COR-L47 (cell line): ENCODE measurements at places on chromosomes 5 and 9.

DNA sequence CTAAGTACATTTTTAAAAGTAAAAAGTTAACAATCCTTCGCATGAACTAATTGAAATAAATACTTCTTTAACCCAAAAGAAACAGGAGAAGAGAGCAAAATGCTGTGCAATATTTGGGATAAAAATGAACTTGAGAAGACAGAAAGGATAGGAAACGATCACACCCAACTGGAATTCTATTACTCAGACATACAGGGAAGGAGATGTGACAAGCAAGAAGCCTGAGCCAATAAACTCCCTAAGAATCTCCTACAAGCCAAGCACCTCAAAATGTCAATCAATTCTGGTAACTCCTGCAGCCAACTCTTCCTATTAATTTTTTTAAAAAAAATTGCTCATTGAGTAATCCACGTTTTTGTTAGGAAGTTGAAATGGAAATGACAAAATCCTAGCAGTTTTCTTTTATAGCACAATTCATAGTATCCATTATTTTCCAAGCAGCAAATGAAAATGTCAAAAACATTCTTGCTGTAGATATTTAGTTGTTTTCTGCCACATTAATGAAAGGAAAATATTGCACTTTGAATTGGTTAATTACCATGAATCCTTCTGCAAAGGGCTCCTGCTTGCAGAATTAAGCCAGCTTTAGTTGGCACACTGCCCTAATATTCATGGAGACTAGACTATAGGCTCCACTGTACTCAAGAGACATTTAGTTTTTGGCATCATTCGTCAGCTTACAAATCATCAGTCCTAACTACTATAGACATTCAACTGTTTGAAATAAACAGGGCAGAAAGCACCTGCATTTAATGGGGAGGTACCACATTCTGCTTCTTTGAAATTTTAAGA lies 89.0 kb downstream of the RFX3 start:
- DNase-seq = peak; percentile 77

DNA sequence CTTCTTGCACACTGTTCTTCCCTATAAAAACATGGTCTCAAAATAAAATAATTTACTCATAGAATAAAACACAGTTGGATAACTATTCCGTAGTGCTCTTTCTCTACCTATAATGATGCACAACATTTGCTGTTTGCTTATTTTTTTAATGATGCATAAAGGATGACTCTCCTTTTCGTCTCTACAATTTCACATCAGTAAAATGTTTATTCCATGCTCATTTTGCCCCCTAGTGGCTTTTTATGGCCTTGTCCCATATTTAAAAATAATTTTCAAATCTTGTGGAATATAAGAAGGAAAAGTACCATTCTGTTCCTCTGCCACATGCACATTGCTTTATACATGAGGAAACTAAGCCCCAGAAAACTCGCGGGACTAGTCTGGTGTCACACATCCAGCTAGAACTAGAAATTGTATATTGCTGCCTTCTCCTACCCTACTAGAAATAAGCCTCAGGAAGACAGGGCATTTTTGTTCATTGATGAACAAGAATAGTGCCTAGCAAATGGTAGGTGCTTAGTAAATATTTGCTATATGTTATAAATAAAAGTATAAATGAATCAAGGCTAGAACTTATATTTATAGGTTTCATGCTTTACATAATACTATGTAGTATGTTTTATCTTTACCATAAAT lies 12.7 kb downstream of the KCTD16 start:
- no peak for DNase-seq

- peak; percentile 62 for DNase-seq
Measured at GRCh38 chr9:97501177-97501971, at the start of gene TMOD1. Gene TMOD1 (plus strand): TSS chr9:97501666. CDS start chr9:97524189, 22,523 bp downstream.

GRCh38 chr5:7894860-7895259 lies 25.9 kb downstream of the MTRR start:
- DNase-seq = no peak

- DNase-seq = no peak
Measured at GRCh38 chr5:97022898-97023297, 87.0 kb downstream of the LNPEP start.

- DNase-seq = no peak
Measured at GRCh38 chr9:110521206-110521605, 58.3 kb downstream of the SVEP1 start.

DNA sequence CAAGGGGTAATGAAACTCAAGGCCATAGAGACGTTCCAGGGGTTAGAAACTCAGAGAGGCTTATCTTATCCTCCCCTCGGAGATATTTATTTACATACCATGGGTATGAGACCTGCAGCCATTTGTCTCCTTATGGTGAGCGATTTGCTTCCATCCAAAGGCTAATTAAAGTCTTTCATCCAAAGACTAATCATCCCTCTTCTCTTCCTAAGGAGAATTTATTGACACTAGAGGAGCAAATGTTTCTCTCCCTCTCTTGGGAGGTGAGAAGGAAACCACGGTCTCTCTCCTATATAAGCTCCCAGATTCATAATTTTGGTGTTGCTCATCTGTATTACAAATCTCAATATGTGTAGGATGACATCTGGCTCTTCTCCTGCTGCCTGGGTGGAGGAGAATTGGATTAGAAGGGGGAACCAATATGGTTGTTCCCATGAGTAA lies 31.0 kb upstream of the RPS23 start:
- no peak for DNase-seq

GRCh38 chr9:37732952-37733351 lies 20.7 kb upstream of the TRMT10B start:
- DNase-seq = no peak

GRCh38 chr9:68955330-68955729 lies 58.6 kb downstream of the PRKACG start:
- DNase-seq = no peak

DNA sequence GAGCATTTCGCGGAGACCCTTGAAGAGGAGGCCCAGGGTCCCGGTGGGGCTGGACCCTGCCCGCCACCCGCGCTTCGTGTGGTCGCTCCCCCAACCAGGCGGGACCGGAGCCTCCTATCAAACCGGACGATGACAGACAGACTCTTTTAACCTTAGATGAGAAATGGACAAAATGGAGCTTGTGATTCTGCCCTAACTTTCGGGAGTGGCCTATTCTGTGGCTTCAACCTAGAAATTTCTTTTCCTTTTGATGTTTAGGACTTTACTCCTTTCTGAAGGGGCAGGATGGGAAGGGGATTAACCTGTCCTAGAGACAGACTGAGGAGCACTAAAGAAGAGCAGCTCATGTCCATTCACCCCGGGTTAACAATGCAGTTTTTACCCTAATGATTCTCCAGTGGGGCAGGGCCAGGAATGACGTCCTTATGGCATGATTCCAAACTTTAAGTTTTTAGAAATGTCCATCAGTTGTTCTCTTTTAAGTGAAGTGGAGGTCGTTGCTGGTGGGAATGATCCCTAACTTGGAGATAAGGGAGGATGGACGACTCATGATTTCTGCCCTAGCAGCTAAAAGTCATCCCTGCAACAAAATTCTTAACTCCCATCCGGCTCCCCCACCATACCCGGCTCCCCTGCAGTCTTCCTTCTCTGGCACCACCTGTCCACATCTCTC lies 1.0 kb downstream of the NIPSNAP3A start:
- DNase-seq = no peak

- peak; percentile 37 for DNase-seq
Measured at GRCh38 chr5:133149345-133149744, 97.5 kb downstream of the HSPA4 start.

DNA sequence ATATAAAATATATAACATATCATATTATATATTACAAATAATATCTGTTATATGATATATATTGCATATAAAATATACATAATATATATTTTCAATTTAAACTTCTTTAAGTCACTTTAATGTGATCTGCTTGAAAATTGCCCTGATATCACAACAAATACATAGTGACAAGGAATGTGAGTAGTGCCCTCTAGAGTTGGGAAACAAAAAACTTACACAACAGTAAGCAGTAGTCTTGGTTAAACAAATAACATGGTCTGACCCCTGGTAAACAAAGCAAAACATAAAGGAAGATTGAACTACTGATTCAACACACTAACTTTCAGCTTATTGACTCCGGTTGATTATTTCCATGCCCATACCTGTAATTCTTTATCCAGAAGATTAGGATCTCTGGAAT lies 188.3 kb upstream of the NMUR2 start:
- DNase-seq = no peak

DNA sequence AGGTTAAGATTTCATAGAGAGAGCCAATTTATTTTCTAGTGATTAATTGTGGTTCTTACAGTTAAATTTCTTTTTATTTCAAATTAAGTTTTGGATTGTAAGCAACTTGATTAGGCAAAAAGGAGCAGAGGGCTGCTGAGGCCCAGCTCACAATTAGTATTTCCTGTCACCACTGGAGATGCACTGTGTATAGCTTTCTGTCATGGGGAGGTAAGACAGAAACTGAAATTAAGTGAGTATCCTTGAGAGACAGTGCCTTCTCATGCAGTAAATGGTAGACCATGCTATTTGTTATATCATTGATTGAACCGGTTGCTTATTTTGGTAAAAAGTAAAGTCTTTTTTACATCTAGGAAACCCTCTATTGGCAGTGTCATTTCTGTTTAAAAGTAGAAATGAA lies 190.7 kb downstream of the CCDC171 start:
- no peak for DNase-seq

DNA sequence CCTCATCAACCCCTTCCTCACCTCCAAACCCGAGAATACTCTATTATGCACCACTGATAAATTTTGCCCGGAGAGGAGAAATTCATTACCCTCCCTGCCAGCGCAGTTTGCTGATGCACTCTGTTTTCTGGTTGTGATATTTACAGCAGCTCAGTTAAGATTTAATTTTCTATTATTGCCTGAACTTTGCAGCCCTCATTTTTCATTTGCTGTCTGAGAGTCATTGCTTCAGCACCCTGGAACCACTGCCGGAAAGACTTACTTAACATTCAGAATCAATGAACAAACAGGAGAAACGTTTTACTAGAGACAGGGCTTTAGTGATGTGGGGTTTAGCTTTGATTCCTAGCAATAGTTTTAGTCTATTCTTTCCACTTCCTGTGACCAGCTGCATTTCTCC lies 56.7 kb upstream of the MAMDC2 start:
- no peak for DNase-seq

DNA sequence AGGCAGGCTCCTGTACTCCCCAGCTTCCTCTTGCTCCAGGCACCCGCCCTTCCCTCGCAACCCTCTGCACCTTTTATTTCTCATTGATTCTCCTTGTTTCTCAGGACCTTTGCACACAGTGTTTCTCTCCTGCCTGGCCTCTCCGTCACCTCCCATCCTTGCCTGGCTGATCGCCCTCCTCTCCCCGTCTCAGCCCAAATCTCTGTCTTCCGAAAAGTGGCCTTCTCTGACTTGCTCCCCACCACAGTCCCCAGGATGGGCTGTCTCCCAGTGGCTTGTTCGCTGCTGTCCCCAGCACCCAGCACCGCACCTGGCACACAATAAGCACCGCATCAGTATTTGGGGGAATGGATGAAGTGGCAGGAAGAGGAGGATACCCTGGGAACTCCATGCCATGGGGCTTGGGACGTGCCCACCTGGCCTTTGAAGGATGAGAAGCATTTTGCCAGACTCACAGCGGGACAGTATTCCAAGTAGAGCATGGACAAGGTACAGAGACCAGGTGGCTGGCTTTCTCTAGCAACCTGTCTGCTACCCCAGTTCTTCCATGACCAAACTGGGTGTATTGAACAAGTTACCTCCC lies 62.5 kb downstream of the LMX1B start:
- no peak for DNase-seq

GRCh38 chr9:83219154-83219923 lies 156.4 kb upstream of the RASEF start:
- peak; percentile 87 for DNase-seq

- no peak for DNase-seq
Measured at GRCh38 chr5:149014571-149015031, 48.3 kb downstream of the SH3TC2 start.

- no peak for DNase-seq
Measured at GRCh38 chr9:83234541-83234940, 171.6 kb upstream of the RASEF start.

GRCh38 chr5:160259341-160259740 lies 30.0 kb downstream of the FABP6 start:
- DNase-seq = no peak

- no peak for DNase-seq
Measured at GRCh38 chr9:94870793-94871558, 144.5 kb downstream of the AOPEP start.

DNA sequence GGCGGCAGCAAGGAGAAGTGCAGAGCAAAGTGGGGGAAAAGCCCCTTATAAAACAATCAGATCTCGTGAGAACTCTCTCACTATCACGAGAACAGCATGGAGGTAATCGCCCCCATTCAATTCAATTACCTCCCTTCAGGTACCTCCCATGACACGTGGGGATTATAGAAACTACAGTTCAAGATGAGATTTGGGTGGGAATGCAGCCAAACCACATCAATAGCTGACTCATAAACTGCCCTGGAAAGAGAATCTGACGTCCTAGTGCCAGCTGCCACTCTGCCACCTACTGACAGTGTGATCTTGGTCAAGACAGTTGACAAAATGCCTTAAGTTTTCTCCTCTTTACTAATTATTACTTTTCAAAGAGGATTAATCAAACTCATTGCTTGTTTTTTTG lies 128.3 kb downstream of the GPBP1 start:
- no peak for DNase-seq

DNA sequence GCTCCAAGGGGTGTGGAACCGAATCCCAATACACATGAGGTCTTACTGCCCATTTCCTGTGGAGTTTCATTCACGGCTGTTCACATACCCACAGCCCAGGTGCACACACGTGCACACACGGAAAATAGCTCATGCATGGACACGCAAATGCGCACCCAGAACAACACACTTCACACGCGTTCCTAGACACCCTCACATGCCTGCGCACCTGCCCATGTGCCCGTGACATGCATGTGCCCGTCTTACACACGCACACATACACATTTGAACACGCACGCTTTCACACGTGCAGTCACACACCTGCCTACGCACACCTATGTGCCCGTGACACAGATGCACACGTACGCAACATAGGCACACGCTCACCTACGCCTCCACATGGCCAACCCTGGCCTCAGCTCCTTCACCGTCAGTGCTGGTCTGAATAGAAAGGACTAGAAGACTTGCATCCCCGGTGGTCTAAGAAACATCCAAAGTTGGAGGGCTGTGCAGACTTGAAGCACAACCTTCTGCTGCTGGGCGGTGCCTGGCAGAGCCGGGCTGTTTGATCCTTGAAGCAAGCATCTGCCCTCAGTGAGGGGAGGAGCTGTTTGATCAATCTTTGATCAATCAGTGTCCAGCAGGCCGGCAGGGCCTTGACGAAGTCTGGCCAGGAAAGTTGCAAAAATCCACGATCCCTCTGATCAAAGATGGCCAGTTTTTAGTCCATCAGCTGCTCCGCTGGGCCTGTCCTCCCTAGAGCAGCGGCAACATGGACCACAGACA lies 164.7 kb downstream of the OLFM1 start:
- DNase-seq = no peak

DNA sequence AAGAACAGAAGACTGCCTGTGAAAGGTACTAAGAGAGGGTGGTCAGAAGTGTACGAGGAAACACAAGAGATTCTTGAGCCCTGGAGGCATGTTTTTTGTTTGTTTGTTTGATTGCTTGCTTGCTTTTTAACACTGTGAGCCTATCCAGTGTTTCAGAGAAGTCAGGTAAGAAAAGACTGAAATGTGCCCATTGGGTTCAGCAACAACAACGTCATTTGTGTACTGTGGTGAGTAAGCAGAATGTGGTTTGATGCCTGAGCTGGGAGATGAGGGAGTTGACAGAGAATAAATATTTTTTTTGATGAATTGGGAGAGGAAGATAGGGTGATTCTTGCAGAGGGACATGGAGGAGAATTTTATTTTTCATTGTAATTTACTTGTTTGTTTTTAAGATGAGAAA lies 73.1 kb downstream of the RPS23 start:
- no peak for DNase-seq

GRCh38 chr5:58582019-58582802 lies 664 bp upstream of the RAB3C start:
- DNase-seq = peak; percentile 67

GRCh38 chr9:93645149-93645889 lies 68.9 kb downstream of the PHF2 start:
- no peak for DNase-seq
